RPMI8226 (cell line): ENCODE measurements at places on chromosomes 2 and 18.
A peak's percentile ranks its signal among the peaks of the same experiment; 100 is the strongest.

GRCh38 chr2:64938607-64939285 lies 50.5 kb upstream of the SLC1A4 start:
- peak; percentile 32 for DNase-seq

DNA sequence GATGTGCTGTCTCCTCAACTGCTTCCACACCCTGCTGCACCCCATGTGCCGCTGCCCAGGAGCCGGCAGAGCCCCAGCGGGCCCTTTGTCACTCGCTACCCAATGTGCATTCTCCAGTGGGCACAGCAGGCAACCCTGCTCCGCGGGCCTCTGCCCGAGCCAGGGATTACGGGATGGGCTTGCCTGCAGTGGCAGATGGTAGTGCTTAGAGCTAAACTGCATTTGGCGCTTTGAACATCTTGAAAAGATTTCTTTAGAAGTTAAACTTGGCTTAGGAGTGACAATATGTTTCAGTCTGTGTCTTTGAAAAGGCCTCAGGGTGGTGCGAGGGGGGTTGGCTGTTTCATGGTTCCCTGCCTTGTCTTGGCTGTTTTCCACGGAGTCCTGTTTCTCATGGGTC lies 84.0 kb upstream of the BOD1L2 start:
- no peak for DNase-seq

DNA sequence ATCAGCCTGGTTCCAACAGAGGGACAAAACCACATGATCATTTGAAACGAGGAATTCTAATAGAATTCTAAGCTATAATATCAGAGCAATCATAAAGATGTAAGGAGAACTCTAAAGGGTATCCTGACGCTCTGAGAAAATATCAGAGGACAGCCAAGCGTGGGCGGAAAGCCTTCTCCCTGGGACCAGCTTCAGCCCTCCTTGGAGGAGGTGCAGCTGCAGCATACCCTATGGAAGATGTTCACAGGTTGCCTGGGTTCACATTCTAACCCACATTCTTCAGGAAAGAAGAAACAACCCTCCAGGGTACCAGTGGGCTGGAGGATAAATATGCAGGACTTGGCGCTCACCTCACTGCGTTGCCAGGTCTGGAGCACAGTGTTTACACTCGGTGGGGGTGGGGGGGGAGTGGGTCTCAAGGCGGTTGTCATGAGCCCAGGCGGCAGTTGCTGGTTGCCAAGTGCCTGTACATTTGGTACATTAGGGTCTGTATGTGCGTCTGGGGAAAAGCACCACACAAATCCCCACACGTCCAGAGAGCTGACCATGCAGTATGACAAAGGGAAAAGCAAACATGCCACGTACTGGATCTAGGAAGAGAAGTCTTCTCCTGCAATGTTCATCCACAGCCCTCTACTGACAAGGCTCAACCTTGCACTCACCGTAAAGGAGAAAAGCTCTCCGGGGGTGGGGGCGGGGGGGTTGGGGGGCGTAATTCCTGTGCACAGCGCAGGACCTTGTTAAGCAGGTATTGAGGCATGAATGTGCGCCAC lies 80.5 kb downstream of the CDH19 start:
- no peak for DNase-seq

DNA sequence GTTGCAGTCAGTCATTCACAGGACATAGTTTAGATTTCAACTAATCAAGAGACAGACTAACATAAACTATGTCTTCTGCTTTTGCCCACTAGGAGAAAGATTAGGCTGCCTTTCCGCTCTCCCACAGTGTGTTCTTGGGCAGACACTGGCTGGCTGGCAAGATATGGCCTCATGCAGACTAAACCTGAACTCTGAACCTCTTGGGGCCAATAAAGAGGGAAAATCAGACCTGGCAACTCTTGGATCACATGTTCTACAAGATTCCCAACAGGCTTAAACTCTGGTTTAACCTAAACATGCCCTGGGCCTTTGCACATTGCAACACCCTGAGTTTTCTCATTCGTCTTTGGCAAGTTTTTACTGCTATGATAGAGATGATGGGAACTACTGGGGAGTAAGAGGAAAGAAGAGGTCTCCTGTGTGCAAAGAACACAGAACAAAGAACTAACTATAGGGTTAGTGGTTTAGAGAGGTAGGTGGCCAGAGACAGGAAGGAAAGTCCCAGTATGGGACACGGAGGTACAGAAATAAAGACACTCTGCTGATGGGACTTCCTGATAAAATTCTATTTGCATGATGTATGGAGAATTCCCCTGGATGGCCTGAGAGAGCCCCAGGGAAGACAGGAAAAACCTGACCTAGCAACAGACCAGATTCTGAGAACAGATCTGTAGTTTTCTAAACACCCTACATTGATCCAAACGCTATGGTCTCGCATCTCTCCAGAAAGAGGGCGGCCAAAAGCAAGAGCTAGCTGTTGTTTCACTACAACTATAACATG lies 2.0 kb upstream of the ATRAID start:
- no peak for DNase-seq

DNA sequence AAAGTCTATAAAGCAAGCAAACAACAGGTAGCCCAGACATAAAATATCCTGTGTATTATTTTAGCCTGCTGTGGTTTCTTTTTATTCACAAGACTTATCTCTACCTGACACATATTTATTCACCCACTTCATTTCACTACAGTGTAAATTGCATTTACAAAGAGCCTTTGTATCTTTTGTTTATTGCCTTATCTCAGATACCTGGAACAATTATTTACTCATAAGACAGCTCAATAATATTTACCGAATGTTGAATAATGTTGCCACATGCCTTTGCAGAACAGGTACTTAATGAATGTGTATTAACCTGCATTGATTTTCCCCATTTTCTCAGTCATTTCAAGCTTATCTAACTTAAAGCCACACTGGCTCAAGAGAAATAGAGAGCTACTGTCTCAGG lies 603.6 kb downstream of the FBXO15 start:
- no peak for DNase-seq

DNA sequence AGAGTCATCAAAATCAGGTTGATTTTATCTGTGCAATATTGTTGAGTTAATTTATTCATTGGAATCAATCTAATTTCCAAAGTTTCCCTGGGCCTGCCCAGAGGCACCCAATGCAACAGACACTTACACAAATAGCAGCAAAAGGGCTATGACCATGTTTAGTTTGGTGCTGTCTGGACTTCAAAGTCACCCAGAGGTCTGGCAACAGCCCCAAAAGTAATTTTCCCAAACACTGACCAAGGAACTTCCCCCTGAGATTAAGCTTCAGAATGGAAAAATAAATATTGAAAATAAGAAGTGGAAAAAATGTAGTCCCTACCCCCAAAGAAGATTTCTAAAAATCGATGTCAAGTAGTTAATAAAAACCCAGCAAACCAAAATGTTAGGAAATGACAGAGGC lies 70.9 kb upstream of the RNF152 start:
- DNase-seq, result no peak

GRCh38 chr2:142983174-142983573 lies 105.7 kb downstream of the KYNU start:
- DNase-seq, result no peak

- no peak for DNase-seq
These were observed 215.4 kb downstream of the ZNF521 start for GRCh38 chr18:25136416-25137196.

- DNase-seq, result no peak
These were observed 845.6 kb upstream of the CNTNAP5 start for GRCh38 chr2:123179526-123179925.

DNA sequence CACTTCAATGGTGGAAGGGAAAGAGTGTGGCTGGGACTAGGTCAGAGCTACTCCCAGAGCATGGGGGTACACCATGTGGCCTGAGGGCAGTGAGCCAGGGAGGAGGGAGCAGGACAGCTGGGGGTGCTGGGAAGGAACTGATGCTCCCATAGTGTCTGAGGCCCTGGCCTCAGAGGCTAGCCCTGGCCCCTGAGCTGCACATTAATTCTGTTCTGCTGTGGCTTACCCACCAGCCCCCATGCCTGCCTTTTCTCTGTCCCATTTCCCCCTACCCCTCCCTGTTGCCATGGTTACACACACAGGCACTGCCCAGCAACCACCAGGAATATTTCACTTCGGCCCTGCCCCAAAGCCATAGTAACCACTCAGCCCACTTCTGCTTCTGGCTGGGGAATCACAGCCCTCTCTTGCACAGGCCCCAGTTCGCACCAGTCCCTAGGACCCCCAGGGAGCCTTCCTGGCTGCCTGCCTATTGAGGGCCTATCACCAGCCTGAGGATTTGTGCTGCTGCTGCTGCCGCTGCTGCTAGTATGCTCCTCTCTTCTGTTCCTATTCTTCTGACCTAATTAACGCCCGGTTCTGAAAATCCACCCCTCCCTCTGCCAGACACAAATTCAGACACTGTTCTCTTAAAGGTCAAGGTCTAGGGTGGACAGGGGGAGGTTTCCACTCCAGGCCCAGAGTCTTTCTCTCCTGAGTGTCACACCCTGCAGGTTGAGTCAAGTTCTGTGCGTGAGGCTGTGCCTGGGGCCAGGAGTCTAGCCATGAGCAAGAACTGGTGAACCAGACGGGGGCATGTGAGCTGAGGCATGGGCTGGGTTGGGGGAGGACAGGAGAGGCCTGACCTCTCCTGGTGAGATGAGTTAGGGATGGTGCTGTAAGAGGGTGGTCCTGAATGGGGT lies 87.1 kb upstream of the MCFD2 start:
- no peak for DNase-seq

DNA sequence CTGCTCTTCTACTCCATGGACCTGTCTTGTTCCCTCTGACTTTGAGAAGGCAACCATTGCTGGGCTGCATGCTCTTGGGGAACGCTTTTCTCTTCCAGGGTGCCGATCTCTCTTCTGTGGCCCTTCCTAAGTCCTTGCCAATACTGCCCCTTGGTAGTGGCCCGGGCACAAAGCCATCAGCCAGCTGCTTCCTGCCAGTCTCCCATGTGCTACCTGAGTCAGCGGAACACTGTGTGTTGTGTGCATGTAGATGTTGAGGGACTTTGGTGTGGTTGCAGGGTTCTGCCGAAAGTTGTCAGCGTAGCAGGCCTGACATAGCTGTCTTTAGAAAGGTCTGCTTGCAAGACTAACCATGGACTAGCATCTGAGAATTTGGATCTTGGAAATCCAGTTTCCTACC lies 35.4 kb downstream of the MGAT5 start:
- no peak for DNase-seq

GRCh38 chr2:195304310-195304709 lies 352.7 kb upstream of the SLC39A10 start:
- peak; percentile 17 for DNase-seq

DNA sequence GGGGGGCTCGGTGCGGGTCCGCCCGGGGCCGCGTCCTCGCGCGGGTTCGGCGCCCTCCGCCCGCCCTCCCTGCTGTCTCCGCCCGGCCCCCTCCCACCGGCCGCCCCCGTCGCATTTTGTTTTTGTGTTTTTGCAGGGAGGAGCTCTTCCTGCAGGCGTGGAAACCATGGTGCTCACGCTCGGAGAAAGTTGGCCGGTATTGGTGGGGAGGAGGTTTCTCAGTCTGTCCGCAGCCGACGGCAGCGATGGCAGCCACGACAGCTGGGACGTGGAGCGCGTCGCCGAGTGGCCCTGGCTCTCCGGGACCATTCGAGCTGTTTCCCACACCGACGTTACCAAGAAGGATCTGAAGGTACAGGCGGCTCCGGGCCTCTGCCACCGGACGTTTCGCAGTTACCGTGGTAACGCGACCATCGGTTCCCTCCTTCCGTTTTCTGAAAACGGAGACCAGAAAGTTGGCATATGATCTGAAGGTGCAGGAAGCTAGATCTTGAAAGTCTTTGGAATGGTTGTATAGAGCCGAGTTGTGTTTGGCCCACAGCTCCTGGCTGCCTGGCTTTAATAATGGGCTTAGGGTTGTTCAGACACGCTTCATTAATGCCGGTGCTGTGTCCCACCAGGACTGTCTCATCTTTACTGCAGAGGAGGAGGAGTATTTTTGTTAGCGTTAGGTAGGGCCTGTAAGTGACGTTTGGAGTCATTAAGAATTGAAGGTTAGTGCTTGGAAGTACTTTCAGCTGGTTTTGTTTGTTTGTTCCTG lies 891 bp downstream of the KDM3A start:
- peak; percentile 82 for DNase-seq

DNA sequence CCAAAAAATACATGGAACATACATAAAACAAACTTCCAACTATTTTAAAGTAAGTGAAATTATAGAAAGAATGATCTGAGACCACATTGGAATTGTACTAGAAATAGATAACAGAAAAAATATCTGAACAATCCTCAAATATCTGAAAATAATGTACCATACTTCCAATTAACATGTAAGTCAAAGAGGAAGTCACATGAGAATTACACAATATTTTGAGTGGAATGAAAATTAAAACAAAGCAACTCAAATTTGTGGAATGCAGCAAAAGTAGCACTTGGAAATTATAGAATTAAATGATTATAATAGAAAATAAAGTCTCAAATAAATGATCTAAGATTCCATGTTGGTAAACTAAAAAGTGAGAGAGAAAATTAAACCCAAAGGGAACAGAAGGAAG lies 38.3 kb upstream of the CTIF start:
- no peak for DNase-seq

DNA sequence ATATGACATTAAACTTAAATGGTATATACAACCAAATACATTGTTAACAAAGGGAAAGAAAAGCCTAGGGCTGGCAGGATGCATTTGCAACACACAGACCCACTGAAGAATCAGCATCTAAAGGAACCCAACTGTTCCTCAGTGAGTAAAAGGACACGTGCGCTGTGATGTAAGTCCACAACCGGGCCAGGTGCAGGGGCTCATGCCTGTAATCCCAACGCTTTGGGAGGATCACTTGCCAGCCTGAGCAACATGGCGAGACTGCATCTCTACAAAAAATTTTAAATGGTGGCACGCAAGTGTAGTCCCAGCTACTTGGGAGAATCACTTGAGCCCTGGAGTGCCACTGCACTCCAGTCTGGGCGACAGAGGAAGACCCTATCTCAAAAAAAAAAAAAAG lies 3.9 kb downstream of the DTNB start:
- no peak for DNase-seq

DNA sequence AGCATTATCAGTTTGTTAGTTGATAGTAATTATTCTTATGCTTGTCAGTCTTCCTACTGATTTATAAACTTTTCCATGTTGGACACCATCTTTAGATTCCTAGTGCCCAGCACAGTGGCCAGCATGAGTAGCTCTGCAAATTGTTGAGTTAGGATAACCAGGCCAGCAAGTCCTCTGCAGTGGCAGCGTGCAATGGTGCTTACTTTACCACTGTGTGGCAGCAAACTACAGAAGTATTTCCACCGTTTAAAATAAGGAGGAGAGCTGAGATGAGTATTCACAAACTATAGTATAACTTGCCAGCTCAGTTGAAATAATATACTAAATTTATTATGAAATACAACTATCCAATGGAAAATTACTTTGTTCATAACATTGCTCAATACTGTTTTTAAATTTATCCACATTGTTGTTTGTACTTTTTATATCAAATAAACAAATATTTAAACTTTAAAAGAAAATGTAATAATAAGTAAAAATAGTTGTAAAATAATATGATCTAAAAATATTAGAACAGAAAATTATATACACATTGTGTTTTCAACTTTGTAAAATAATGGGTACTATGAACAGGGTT lies 9.3 kb upstream of the THADA start:
- peak; percentile 49 for DNase-seq

GRCh38 chr2:217527590-217528202 lies 475.1 kb downstream of the TNS1 start:
- no peak for DNase-seq
